ENCODE measurements at places on chromosomes 13 and 19.

GRCh38 chr13:34816908-34817665 is 125.0 kb upstream of the NBEA start:
- peak overlapping the region; percentile 64 for H3K27ac ChIP-seq
- peaks cover 20% of the 10 kb centered on the region for H3K4me1 ChIP-seq
- H3K27me3 ChIP-seq = no peaks in the 10 kb centered on the region
- peaks cover 7% of the 10 kb centered on the region for H3K36me3 ChIP-seq
- no peak overlapping the region for H3K4me3 ChIP-seq

DNA sequence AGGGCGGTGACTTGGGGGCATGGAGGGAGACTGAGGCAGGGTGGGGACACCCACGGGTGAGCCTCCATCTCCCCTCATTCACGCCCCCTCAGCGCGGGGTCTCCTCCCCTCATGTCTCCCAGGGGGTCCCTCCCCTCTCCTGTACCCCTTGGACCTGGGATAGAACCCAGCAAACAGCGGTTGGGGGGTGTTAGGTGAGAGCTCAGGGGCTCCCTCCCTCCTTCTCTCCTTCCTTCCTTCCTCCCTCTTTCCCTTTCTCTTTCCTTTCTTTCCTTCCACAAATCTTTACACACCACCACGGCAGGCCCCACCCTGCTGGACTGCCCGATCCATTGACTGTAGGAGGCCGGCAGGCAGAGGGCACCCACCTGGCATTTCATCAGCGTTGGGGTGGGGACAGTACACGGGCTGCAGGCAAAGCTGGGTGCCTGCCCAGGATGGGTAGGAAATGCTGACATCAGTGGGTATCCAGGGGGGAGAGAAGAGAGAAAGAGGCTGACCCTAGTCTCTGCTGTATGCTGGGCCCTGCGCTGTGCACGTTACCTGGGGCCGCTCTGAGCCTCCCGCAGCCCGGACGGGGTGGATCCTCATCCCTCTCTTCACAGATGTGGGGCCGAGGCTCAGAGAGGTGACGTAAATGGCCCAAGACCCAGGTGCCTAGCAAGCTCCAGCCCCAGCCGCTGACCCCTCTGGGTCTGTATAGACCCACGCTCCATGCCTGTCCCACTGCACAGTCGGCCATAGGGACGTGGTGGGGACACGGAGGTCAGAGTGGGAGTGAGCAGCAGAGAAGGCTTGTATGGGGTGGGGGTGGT is 3.5 kb downstream of the SSC5D start:
- no peaks in the 10 kb centered on the region for H3K27me3 ChIP-seq
- H3K4me1 ChIP-seq = peaks cover 25% of the 10 kb centered on the region
- DNase-seq = no peak
- H3K27ac ChIP-seq = peak overlapping the region; percentile 54
- no peak overlapping the region for H3K4me3 ChIP-seq
- peaks cover 1% of the 10 kb centered on the region for H3K36me3 ChIP-seq

DNA sequence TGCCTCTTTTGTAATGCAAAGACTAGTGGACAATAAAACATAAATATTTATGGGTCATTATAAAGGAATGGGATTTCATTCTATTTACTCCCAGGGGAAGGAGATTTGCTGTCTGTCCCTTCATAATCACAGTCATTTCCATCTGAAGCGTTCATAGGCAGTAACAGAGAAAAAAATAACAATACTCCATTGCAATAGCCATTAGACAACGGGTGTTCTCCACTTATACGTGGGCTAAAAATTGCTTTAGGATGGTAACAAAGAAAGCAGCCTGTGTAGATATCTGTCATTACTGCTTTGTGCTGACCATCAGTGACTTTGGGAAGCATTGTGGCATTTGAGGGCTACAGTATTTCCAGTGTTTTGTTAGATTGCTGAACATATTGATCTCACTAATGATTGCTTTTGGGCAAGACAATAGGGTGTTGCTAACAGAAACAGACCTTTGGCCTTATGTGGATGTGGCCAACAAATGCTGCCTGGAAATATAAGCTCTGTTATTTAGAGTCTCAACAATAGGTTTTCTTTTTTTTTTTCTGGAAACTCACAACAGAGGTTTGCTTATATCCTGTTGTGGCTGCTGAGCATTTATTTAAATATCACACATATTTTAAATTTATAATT is 355.2 kb downstream of the MTUS2 start:
- H3K36me3 ChIP-seq = no peaks in the 10 kb centered on the region
- DNase-seq = no peak
- H3K27me3 ChIP-seq = no peaks in the 10 kb centered on the region

GRCh38 chr19:40713939-40714338 is 2.7 kb downstream of the COQ8B start:
- peak overlapping the region; percentile 91 for H3K4me3 ChIP-seq
- H3K4me1 ChIP-seq = peaks cover 29% of the 10 kb centered on the region
- no peaks in the 10 kb centered on the region for H3K27me3 ChIP-seq
- H3K36me3 ChIP-seq = peaks cover 12% of the 10 kb centered on the region

DNA sequence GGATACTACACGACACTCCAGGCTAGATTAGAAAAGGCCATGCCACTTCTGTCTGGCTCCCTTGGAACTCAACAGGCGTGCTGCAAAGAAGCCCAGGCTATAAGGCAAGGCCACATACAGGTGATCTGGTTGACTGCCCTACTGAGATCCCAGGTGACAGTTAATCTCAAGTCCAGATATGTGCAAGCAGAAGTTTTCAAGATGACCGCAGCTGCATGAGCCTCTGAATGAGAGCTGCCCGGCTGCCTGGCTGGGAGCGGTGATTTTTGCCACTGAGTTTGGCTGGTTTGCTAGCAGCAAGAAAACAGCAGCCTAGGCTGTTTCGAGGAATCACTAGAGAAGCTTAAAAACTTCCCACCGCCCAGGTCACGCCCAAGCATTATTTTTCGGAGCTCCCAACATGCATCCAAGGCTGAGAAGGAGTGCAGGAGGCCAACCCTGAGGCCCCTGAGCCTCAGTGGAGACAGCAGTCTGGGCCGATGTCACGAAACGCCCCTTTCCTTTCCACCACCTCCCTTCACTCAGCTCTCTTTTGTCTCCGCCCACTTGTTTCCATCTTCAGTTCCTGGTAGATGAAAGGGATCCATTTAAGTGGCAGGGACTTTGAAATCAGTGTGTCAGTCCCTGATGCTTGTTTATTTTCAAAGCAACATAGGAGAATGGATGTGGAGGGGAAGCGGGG is 14.0 kb upstream of the URI1 start:
- peaks cover 18% of the 10 kb centered on the region for H3K27me3 ChIP-seq
- no peak for DNase-seq
- H3K4me1 ChIP-seq = no peaks in the 10 kb centered on the region

DNA sequence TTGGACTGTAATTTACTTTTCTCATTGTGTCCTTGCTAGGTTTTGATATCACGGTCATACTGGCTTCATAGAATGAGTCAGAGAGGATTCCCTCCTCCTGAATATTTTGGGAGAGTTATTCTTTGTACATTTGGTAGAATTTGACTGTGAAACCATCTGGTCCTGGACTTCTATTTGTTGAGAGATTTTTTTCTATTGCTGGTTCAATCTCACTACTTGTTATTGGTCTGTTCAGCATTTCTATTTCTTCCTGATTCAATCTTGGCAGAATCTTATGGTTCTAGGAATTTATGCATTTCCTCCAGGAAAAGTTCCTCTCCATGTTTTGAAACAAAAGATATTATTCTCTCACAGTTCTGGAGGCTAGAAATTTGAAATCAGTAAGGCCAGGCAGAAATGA is 4.9 kb upstream of the CD33 start:
- no peak for DNase-seq
- peaks cover 5% of the 10 kb centered on the region for H3K27me3 ChIP-seq
- no peak overlapping the region for H3K4me3 ChIP-seq

- no peak for DNase-seq
- H3K27me3 ChIP-seq = no peaks in the 10 kb centered on the region
- no peak overlapping the region for H3K4me3 ChIP-seq
- peaks cover 26% of the 10 kb centered on the region for H3K4me1 ChIP-seq
- H3K27ac ChIP-seq = no peak overlapping the region
- peaks cover 20% of the 10 kb centered on the region for H3K36me3 ChIP-seq
These were observed 183.9 kb upstream of the CSNK1A1L start for GRCh38 chr13:37289212-37289935.

DNA sequence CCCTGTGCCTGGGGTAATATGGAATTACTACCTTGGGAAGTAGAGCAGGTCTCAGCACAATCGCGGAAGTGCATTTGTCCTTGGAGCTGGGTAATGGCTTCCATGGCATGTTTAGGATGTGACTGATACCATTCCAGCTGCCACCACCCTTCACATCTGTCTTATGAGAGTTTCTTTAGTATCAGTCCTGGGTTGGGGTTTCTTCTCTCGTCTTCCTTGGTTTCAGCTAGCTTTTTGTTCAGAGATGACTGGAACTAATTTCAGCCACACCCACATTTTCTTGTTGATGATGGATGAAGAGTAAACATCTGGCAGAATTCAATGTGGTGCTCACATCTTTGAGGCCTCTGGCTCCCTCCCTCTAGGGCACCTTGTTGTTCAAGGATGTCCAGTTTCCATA is 212.9 kb upstream of the SOX21 start:
- H3K36me3 ChIP-seq = no peaks in the 10 kb centered on the region
- no peaks in the 10 kb centered on the region for H3K4me1 ChIP-seq
- H3K27ac ChIP-seq = no peak overlapping the region

DNA sequence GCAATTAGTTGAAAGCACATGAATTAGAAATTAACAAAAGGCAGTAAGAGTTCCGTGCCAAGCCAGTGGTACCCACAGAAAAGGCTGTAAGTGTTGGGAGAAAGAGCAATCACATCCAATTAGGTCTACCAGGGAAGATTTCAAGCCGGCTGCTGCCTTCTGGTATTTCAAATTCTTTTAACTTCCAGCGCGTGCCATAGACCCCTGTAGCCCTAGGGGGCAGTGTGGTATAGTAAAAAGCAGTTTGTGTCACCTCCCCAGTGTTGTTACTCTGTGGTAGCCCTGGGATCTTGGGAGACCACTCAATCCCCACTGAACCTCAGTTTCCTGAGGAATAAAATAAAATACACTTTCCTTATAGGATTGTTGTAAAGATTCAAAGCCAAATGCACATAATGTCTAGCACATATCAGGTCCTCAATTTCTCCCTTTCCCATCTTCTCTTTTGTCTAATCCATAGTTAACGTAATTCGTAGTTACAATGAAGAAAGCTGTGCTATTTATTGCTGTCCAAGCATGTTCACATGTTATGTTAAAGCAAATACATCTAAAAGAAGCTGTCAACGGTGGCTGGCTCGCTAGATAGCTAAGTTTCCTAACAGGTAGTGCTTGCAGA is 230.2 kb downstream of the TDRD3 start:
- H3K27ac ChIP-seq = no peak overlapping the region
- peaks cover 45% of the 10 kb centered on the region for H3K27me3 ChIP-seq
- no peak overlapping the region for H3K4me3 ChIP-seq
- no peak for DNase-seq

Data from chondrocyte (in vitro differentiated cells).